ENCODE measurements at places on chromosomes 2 and 18.

DNA sequence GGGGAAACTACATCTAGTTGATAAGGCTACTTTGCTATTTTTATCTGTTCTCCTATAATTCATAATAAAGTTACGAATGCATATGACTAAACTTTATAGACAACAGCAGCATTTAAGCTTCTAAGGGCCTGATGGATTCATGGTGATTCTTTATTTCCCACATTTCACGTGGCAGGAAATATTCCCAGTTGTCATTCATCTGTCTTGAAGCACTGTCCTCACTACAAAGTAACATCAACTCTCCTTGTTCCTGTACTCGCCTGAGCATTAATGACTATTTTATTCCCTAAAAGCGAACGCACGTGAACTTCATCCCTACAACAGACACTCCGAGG lies 2.6 kb downstream of the SATB2 start:
- no peak for DNase-seq

DNA sequence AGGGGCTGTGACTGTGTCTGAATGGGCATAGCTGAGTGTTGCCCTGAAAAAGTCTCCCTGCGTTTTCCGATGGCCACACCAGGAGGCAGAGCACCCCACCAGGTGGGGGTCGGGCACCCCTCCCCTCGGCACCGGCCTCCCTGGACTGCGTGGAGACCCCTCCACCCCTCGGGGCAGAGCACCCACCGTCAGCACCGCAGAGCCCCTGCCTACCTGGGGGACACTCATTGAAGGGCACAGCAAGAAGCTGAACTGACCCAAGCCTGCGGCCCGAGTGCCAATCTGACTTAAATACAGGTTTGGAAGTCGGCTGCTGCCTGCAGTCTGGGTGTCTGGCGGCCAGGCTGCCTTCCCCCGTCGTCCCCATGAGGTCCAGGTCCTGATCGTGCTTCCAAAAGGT lies 69.9 kb downstream of the KCNG2 start:
- no peak for DNase-seq

GRCh38 chr2:46716927-46717326 lies 198.7 kb downstream of the MCFD2 start:
- no peak for DNase-seq

GRCh38 chr2:107001964-107002696 lies 116.2 kb upstream of the ST6GAL2 start:
- no peak for DNase-seq

DNA sequence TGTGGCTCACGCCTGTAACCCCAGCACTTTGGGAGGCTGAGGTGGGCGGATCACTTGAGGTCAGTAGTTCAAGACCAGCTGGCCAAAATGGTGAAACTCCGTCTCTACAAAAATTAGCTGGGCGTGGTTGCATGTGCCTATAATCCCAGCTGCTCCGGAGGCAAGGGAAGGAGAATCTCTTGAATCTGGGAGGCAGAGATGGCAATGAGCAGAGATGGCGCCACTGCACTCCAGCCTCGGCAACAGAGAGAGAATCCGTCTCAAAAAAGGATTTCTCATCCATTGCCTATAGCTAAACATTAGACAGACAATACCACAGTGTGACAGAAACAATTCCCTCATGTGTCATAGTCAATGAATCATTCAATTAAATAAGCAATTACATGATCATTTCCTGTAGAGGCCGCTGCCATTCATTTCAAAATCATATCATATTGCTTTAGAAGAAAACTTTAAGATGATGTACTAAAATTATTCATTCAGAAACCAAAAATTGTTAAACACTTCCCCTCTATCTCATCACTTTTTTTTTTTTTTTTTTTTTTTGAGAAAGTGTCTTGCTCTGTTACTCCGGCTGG lies 69.5 kb upstream of the TGIF1 start:
- DNase-seq = no peak

Measured in stimulated activated CD8-positive, alpha-beta memory T cell treated with anti-CD3 and anti-CD28 coated beads, Interleukin-4, amount 100 ng/mL, for 4 hours (primary cell).